RPMI8226 (cell line): ENCODE measurements at places on chromosomes 11 and 22.
A peak's percentile ranks its signal among the peaks of the same experiment; 100 is the strongest.

- no peak for DNase-seq
These were observed 51.3 kb downstream of the MYH9 start for GRCh38 chr22:36336246-36337182.

DNA sequence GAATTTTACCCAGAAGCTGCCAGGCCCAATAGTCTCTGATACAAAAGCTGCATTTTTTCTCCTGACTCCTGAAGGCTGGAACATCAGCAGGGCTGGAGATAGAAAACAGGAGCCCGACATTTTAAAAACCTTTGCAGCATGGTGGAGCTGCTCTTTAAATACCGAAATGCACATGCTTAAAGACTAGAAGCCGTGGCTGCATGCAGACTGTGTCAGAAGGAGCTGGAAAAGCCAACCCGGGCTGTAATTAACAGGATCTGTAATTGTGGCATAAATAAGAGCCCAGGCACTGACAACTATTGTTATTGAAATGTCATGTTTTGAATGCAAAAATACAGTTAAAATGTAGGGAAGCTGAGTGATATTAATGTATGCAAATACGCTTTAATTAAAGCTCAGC lies 304.9 kb upstream of the PLET1 start:
- no peak for DNase-seq

DNA sequence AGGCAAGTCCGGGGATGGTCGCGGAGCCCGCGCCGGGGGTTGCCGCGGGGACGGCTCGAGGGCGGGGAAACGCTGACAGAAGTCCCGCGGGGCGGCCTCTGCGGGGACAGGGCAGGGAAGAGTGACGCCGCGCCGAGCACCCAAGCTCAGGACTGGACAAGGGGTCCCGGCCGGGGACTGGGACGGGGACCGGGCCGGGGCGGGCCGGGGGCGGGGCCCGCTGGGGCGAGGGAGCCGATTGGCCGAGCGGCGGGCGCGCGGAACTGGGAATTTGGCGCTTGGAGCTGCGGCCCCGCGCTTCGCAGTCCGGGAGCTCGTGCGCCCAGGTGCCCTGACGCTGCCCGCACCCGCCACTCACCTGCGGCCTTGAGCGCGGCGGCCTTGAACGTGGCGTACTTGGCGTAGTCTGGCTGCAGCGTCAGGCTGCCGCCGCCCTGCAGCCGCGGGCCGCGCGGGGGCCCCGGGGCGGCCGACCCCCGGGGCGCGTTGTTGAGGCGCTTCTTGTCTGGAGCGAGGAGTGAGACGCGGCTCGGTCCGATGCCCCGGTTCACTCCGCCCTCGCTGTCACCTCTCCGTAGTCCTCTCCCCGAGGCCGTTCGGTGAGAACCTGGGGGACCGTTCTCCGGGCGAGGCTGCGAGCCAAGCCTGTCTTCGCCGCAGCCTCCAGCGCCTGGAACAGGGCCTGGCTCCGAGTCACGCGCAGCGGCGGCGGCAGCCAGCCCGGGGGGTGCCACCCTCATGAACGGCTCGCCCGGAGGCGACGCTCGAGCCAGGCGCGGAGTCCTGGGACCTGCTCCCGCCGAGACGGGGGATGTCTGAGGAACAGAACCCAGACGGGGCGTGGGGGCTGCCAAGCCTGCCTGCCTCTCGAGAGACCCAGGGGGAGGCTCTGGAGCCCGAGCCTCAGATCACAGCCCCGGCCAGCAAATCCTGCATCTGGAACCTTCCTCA lies 4.5 kb downstream of the SHISA8 start:
- peak; percentile 39 for DNase-seq

GRCh38 chr11:2153581-2154194 lies 7.3 kb downstream of the INS start:
- DNase-seq: no peak

GRCh38 chr22:35205961-35206360 lies 51.3 kb upstream of the HMGXB4 start:
- DNase-seq: no peak

- DNase-seq: peak; percentile 76
These were observed 10.7 kb upstream of the NLRP6 start for GRCh38 chr11:267491-267994.

DNA sequence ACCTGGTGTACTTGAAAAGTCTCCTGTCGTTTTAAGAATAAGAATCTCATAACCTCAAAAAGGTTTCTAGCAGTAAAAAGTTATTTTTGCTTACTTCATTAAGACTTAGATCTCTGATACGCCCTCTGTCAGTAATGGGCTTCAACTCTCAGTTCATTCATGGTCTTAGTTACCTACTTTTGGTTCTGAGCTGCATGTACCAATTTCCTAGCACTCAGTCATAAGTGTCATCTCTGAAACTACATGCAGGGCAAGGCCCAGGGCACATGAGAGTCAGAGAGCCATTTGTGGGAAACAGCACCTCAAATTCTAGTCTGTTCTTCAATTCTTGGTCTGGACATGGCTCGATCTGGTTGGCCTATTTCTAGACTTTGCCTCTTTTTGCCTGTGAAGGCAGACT lies 838.4 kb downstream of the FAM181B start:
- DNase-seq: no peak

DNA sequence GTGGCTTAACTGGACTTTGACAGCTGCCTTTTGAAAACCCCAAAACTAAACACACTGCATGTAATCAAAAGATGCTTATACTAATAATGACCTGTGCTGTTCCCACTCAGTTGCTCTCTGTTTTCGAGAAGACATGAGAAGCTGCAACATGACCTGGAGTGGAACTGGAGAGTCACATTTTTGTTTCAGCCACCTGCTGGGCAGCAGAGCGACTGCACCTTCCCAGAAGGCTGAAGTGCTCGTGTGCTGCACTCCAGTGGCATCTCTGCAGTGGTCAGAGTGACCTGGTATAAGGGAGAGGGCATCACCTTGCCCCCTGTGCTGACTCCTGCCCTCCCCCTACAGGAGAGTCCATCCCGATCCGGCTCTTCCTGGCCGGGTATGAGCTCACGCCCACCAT lies 8.6 kb downstream of the THYN1 start:
- DNase-seq: peak; percentile 11

DNA sequence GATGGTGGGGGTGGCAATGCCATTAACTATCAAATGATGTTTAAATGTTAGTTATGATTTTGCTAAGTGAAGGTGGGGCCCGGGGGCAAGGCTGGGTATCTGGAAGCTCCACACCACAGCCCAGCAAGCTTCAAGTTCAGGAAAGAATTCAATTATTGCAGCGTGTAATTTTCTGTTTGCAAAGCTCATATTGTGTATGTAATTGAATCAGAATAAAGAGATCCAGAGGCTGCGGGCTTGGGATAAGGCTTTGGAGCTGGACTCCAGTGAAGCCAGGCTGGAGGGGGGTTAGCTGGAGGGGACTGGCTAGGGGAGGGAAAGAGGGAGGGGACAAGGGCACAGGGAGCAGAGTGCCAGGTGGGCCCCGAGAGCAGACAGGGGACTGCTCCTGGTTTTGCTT lies 557.1 kb upstream of the CADM1 start:
- DNase-seq: no peak

DNA sequence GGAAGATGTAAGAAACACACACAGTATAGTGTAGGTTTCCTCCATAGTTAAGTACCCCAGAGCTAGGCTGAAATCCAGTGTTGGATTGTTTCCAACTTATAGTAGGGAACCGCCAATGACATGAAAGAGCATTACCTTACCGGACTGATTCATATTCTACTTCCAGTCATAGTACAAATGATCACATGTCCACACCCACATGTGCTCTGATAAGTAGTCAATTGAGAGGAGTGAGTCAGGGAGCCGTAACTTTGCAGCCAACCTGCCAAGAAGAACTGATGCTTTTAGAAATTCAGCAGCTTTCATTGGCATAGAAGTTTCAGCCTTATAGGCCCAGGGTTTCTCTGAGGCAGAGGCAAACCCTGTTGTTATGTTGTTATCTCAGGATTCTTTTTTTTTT lies 240.6 kb downstream of the ETS1 start:
- DNase-seq: no peak

- no peak for DNase-seq
These were observed 2.4 kb upstream of the MFNG start for GRCh38 chr22:37488337-37489135.

GRCh38 chr22:48659404-48659996 lies 1168.2 kb downstream of the BRD1 start:
- DNase-seq: no peak

DNA sequence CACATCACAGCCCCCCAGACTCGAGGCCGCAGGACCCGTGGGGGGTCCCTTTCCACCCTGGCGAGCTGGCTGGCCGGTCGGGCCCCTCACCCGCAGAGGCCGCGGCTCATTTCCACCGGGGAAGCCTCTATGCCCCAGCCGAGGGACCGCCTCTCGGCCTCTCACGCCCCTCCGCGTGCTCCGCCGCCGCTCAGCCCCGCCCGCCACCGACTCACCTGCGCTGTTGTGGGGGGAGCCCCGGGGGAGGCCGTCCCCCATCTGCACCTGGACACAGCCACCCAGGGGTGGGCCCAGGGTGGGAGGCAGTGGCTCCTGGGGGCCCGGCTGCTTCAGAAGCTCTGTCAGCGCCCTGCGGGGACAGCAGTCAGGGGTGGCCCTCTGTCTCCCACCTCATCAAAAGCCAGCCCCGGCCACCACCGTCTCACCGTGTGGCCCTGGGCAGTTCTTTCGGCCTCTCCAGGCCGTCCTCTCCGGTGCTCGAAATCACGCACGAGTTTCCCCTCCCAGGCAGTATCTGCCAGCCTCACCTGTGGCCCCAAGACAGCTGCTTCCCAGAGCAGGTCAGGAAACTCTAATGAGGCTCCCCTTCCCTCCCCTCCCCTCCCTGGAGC lies 3.8 kb downstream of the SHISA8 start:
- DNase-seq: no peak

GRCh38 chr11:123547180-123547579 lies 107.2 kb downstream of the SCN3B start:
- DNase-seq: peak; percentile 76

DNA sequence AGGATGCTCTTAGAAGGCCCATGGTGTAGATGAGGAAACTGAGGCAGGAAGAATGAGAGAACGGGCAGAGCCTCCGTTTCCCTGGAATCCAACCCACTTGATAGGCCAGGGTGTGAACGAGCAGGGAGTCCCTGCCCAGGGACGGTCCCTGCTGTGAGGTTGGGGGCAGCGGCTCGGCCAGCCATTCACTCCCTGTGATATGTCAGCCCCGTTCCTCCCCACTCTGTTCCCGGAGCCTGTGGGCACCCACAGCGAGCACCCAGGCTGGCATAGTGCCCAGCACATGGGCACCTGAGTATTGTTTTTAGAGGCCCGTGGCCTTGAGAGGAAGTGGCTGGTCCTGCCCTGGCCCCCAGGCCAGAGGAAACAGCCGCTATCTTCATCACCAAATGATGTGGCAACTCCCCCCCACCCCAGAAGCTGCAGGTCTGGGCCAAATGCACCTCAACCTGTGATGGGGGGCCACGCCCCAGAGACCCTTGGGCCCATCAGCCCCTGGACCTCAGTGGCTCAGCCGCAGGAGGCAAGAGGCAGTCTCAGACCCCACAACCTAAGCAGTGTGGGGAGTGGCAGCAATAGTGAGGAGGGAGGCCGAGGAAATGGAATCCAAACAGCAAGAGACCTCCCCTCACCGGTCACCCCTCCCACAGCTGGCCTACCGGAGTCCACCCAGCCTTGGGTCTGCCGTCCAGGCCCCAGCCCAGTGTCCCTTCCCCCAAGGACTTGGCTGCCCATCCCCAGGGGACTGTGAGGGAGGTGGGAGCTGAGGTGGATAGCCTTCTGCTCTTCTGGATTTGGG lies 2.1 kb downstream of the ALDH3B1 start:
- peak; percentile 72 for DNase-seq

DNA sequence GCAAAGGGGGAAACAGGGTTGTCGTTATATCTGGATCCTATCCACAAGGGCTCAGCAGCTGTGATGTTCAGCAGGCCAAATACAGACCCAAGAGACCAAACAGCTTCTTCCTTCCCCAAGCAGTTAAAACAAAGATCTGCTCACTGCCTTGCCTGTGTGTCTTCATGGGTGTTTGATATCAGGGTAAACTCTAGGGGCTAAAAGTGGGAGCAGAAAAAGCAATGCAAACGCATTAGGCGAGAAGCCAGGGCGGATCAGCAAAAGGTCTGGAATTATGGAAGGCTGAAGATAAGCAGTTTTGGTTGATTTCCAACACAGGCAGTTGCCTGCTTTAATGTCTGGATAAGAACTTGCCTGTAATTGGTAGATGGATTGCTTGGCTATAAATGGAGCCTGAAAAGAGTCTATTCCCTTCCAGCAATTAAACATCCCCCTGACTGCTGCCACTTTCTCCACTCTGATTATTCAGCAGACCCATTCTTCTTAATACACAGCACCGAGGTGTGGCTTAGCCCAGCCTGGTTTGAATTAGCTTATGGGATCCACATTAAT lies 126.3 kb downstream of the COMMD9 start:
- no peak for DNase-seq

DNA sequence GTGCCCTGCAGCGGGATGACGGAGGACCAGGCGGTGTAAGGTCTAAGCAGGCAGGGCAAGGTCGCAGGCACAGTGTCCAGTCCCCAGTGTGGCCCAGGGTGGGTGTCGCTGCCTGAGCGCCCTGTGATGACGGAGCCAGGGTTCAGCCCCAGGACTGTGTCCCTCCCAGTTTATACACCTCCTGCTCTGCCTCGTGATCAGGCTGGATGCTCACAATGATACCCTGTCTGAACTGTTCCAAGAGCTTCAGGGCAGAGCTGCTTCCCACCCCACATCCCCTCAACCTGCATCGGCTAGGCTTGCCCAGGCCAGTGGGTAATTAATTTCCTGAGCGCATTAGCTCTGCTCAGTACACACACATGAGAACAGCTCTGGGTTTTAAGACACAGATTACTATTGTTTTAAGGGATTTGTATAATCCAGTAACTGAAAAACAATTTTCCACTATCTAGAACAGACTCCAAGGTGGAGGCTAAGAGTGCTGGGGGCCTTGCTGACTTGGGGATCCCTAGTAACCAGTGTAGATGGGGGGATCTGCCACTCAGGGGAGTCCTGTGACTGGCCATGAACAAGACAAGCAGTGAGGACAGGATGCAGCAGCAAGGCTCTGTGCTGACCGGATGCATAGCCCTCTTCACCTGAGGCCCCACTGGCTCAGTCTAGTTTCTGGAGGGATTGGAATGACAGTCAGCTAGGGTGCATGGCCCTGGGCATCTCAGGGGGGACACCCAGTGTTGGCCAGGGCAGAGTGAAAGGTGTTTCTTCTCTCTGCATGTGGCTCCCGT lies 34.1 kb downstream of the GNAZ start:
- no peak for DNase-seq

- DNase-seq: no peak
These were observed 30.1 kb downstream of the IGHMBP2 start for GRCh38 chr11:68933605-68934320.

GRCh38 chr11:130121445-130121978 lies 38.1 kb upstream of the ST14 start:
- no peak for DNase-seq

- peak; percentile 80 for DNase-seq
These were observed 61.5 kb downstream of the MSANTD4 start for GRCh38 chr11:105960252-105961245.

GRCh38 chr22:48821727-48822126 lies 1005.9 kb downstream of the BRD1 start:
- DNase-seq: no peak
